ENCODE measurements at places on chromosomes 1 and 21. TPM values are rescaled to one million over a fixed set of nuclear protein-coding genes. Genes with fewer than 3 reads are reported as not detected.

GRCh38 chr1:160124705-160125478, 9.3 kb downstream of the ATP1A2 start:
- DNase-seq = no peak

DNA sequence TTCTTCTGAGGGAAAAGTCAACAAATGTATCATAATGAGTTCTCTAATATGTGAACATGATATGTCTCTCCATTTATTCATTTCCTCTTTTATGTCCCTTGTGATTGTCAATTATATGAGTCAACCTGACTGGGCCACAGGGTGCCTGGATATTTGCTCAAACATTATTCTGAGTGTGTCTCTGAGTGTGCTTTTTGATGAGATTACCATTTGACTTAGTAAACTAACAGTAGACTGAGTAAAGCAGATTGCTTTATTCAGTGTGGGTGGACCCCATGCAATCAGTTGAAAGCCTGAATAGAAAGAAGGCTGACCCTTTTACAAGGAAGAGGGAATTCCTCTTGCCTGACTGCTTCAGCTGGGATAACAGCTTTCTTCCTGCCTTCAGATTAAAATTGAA, 142.6 kb downstream of the SLC35F3 start:
- no peak for DNase-seq

CCSAP gene
- total RNA-seq = 5.2 TPM

CYB5RL gene
- total RNA-seq = 2.7 TPM

- no peak for DNase-seq
Measured at GRCh38 chr21:16418642-16419041, 688.9 kb downstream of the USP25 start.

UBXN11 gene
- 3.2 TPM for total RNA-seq
